ENCODE measurements at places on chromosomes 4 and X.

DNA sequence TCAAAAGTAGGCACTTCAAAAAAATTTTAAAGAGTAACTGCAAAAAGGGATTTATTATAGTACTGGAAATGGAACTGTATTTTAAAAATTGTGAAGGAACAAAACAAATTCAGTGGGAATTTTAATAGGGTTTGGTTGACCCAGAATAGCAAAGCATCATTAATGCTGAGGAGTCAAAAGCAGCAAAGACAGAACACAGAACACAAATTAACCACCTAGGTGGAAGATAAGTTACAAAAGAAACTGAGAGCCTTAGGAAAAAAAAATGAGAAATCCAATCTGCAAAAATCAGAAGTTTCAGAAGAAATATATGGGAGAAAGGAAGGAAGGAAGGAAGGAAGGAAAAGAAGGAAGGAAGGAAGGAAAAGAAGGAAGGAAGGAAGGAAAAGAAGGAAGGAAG is 49.2 kb upstream of the NAF1 start:
- DNase-seq: no peak

DNA sequence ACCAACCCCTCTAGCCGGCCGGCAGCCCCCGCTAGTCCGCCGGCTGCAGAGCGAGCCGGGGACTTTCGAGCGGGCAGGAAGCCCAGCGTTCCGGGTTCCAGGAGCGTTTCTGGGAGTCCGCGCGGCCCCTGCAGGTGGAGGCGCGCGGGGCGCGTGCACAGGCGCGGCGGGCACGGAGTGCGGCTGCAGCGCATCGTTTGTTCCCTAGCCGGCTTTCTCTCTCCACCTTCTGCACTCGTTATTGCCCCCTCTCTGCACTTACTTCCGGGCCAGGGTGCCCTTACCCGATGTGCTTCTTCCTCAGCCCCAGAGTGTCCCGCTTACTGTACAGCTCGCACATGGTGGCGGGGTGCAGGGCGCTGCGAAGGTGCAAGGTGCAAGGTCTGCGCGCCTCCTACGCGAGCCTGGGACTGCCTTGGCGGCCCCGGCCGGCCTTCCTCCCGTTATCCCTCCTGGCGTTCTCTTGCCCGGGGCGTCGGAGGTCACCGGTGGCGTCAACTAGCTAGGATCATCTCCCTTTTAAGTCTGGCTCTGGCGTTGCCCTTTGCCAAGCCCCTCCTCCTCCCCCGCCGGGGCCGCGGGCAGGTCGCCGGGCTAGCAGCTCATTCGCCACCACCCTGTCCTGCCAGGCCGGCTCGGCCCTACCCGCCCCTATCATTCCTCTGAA is at the start of gene ETNPPL:
ETNPPL (minus strand) TSS at position 495 of the 667 bp plus-strand sequence; CDS start at position 340, 155 bp downstream.
- DNase-seq: no peak

DNA sequence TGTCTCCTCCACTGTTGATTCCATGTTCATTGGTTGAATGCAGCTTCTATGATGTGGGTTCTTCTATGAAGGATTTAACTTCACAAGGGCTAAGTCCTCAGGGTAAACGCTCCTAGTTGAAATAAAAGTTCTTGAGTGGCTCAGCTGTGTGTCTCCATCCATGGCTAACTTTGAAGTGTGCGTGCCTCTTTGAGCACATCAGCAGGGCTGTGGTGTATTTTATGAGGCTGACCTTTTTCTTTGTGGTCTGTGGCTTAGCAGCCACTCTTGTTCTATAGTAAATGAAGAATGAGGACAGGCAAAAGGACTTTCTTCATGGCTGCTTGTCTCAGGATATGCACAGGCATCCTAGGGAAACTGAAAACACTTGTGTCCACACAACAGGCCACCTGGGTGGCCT is 88.5 kb downstream of the KIT start:
- no peak for DNase-seq

DNA sequence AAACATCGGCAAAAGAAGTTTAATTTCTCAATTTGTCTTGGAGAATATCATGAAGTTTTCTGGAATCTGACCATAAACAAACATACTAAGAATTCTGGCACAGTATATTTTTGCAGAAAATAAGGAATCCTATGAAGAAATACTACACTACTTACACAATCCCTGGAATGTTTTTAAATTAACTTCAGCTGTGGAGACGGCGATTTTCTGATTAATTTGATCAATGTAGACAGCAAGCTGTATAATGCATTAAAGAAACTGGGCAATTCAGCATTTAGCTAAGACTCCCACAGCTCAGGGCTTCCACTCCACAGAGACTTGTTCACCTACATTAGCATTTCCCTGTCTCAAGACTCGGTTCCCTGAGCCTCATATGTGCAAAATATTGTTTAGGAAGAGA is 12.2 kb downstream of the EGFL6 start:
- DNase-seq: no peak

DNA sequence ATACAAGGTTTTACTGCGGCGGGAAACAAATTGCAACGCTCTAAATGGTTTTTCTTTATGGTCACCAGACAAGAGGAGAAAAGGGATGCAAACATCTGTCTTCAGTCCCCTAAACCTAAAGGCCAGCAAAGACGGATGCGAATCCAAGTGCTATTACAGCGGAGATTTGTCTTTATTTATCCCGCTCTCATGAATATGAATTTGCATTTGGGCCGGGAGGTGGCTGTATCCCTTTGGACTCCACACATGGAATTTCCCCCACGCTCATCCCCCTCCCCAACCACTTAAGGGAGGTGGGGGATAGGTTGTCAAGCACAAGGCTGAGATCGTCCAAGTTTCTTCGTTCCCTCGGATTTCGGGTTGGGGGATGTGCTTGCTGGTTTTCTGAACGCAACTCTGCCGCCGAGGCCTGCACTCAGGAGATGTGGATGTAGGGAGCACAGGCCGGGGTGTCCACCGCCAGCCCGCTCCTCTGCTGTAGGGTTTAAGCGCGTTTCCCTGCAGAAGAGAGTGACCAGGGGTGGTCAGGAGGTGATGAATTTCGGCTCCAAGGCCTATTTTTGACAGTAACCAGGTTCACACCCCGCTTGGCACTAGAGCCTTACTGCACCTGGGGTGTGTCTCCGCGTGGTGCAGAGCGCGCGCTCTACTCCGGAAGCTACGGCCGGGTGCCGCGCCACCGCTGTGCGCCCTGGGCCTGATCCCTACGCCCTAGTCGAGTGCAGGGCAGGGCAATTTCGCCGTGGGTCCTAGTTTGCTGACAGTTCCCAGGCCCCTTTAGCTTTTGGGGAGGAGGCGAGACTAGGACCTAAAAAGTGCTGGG is 2.3 kb upstream of the PHOX2B start:
- DNase-seq: no peak

DNA sequence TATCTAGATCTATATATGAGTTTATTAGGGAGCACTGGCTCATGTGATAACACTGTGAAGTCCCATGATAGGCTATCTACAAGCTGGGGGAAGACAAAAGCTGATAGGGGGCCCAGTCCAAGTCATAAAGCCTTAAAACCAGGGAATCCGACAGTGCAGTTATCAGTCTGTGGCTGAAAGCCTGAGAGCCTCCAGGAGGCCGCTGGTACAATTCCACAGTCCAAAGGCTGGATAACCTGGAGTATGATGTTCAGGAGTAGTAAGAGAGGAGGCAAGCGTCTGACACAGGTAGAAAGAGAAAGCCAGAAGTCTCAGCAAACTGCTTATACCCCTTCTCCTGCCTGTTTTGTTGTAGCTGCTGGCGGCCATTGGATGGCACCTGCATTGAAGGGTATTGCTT is 177.6 kb upstream of the SPRY1 start:
- no peak for DNase-seq

DNA sequence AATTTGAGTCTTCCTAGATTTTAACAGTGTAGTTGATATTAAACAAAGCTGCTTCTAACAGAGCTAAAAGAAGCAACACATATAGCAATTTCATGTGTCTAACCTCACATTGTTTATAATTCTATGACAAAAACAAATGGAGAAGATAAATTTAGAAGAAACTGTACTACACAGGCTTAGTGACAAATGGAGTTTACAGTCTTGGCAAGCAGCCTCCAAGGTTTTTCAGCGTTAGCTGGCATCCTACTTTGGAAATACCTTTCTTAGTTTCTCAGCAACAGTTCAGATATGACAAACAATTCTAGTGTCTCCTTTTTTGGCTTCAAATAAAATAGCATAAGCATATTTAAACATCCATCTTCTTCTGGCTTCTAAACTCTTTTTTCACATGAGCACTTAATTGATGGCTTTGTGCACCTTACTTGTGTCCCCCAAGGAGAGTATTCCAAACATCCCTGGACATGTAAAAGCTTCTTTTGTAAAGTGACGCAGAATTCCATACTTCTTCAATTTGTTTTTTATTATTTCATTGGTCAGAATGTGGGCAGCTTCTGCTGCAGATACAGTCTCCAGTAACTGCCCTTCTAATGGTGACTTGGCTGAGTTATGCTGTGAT is 249.8 kb downstream of the ANTXR2 start:
- no peak for DNase-seq

DNA sequence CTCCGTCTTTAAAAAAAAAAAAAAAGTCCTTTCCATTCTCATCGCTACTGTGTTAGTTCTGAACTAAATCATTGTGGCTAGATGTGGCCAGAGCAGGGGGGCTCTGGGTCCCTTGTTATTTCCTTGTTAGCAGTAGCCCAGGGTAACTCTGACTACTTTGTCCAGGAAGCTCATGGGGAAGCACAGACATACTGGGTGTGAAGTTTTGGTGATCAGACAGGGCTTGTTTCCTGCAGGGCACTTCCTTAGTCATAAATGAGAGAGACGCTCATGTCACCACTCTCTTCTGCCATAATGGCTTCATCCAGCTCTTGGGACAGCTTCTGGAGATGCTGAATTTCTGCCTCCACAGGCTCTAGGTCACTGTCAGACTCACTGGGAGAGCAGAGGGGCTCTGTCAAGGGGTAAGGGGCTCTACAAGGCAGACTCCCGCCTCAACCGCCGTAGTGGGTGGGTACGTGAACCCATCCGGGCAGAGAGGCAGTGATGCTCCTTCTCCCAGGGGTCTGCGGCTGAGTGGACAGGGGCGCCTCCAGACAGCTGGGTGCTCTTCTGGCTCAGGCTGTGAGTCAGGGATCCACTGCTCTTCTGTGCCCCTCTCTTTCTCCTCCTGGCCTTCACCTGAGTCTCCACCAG is 12.9 kb downstream of the STIM2 start:
- DNase-seq: peak; percentile 88

GRCh38 chr4:99947190-99947578 is 766 bp upstream of the DNAJB14 start:
- DNase-seq: no peak

DNA sequence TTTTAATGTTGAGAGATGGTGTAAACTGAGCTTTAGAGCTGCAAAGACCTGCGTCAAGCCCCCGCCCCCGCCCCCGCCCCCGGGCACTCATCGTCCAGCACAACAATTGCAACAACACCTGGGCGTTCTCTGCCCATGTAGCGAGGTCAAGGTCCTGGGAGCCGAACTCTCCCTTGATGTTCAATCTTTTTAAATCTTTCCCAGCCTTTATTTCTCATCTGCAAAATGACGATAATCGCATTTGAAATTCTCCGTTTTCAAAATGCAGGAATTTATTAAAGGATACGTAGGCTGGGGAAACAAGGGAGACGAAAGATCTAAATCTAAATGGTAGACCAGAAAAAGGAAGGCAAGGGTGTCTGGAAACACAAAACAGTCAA is 648 bp upstream of the MSMO1 start:
- DNase-seq: no peak

GRCh38 chr4:53816561-53816960 is 225.3 kb upstream of the LNX1 start:
- no peak for DNase-seq

- DNase-seq: no peak
These were observed 91.6 kb upstream of the NMU start for GRCh38 chr4:55727746-55728145.

DNA sequence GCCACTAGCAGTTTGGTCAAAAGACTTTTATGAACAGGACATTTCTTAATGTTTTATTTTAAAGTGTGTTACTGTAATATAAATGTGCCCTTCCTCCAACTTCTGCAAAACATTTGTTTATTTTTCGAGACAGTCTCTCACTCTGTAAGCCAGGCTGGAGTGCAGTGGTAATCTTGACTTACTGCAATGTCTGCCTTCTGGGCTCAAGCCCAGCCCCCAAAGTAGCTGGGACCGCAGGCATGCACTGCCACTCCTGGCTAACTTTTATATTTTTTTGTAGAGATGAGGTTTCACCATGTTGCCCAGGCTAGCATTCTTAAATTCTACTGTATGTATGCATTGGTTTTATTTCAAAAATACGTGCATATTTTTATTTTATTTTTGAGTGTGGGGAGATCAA is 1201.9 kb downstream of the STIM2 start:
- DNase-seq: no peak

DNA sequence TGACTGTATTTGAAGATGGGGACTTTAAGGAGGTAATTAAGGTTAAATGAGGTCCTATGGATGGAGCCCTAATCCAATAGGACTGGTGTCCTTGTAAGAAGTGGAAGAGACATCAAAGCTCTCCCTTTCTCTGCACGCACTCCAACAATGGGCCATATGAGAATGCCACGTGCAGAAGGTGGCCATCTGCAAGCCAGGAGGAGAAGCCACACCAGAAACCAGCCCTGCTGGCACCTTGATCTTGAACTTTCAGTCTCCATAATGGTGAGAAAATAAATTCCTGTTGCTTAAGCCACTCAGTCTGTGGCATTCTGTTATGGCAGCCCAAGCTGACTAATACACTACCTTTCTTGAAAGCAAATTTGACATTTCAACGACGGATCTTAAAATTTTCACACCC is 73.2 kb downstream of the SMARCA1 start:
- DNase-seq: no peak

DNA sequence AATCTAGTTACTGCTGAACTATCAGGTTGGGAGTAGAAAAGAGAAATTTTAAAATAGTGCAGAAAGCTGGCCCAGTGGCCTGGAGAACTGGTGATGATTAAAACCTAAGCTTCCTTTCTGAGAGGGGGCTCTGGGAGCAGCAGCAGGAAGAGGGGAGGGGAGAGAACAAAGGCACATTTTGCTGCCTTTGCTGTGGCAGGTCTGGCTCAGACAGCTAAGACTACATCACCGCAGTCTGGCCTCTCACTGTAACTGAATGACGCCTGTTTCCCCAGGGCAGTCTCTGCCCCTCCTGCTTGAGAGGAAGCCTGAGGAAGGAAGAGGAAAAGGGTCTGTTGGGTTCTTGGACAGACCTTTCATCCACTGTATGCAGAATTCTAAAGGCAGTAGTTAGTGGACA is 148.5 kb downstream of the FRAS1 start:
- DNase-seq: no peak

DNA sequence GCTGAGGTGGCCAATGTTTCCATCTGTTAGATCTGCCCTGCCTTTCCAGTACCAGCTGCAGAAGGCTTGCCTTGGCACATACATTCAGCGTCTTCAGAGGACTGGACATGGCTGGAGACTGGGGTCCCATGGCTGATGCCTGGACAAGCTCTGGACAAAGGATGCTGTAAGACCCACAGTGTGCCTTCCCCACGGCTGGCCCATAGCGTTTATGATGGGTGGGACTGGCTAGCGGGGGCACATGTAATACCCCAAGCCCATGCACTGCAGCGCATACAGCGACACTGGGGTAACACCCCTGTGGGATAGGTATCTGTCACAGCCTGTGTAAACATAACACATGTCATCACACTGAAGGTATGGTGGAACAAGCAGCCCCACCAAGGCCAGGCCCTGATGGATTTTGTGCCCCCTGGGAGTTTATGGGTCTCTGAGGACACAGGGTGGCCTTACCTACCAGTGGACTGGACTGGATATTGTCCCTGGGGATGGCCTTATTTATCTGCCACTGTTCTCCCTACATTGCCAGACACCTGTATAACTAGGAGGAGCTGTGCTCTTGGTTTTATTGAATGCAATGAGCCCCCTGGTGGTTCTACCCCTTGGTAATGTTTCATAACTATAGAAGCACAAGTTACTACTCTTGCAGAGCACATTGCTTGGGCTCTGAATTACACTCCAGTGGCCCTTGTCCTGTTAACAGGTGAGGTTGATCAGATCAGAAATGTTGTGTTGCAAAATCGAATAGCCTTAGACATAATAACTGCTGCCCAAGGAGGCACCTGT is 34.3 kb upstream of the TACR3 start:
- DNase-seq: no peak

Data from CD4-positive, alpha-beta T cell treated with Interleukin-15 for 1 hour (primary cell).